ENCODE measurements at places on chromosomes 1 and 21.

DNA sequence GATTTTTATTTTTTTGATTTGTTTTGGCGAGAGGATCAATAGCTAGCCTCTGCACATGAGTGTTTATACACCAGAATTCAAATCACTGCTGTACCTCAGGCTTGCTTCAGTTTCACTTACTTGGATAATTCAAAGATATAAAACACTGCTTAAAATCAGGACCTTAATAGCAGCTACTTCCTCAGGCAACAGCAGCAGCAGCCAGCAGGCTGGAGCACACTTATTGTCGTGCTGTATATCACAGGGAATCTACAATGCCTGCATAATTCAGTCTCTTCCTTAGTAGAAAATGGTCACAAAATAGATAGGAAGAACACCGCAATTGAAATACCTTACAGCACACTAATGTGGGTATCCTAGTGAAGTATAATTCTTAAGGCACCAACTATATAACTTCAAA lies 497.3 kb downstream of the NEGR1 start:
- DNase-seq: no peak

GRCh38 chr1:229192031-229192430 lies 78.9 kb upstream of the RAB4A start:
- no peak for DNase-seq

GRCh38 chr1:183096351-183096750 lies 73.1 kb downstream of the LAMC1 start:
- no peak for DNase-seq

DNA sequence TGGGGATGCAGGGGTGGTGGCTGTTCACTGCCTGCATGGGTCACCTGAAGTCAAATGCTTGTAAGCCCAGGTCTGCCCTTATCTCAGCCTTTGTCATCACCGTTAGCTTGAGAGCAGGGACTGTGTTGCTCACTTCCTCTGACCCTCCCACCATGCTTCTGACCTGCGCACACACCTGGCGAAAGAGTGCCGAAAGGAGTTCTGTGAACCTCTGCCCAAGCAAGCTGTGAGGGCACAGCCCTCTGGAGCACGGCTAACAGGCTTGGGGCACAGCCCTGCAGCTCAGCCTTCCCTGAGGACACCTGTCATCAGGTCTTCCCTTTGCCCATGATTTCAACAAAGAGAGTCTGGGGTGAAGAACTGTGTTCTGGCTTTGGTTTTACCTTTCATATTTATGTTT lies 93.8 kb downstream of the SUSD4 start:
- no peak for DNase-seq

DNA sequence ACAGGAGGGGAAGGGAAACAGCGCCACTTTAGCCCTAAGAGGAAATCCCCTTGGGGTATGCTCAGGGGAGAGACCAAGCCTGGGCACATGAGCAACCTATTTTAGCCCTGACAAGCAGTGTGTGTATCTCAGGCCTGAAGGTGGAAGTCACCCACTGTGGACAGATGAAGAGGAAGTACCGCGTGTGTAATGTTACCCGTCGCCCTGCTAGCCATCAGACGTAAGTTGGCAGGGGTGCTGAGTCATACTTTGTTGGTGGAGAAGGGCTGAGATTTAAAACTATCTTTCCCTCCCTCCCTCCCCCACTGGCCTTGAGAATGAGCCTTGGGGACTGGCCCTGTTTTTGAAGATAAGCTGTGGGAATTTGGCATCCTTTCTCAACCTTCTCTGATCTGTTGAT lies 11.2 kb downstream of the AGO1 start:
- DNase-seq: peak; percentile 38

GRCh38 chr1:55428231-55428630 lies 213.1 kb upstream of the USP24 start:
- no peak for DNase-seq

GRCh38 chr1:107105914-107106313 lies 34.9 kb upstream of the NTNG1 start:
- DNase-seq: no peak

GRCh38 chr1:180402001-180402400 lies 100.4 kb downstream of the ACBD6 start:
- no peak for DNase-seq

DNA sequence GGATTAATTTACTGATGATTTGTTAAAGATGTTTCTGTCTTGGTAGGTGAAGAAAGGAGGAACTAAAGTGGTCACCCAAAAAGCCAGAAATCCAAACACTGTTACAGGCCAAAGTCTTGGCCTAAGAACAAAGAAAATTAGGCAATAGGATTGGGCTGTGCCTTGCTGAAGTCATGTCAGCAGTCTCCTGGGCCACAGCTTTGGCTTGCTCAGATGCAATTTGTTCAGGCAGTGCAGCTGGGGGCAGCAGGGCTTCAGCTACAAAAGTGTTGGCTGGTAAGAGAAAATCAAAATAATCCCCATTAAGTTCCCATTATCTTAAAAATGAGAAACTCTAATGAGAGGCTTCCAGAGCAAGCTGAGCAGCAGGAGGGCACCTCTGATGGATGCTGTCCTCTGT lies 14.0 kb upstream of the RAP1A start:
- peak; percentile 70 for DNase-seq

- DNase-seq: peak; percentile 69
These were observed 140.5 kb downstream of the TIAM1 start for GRCh38 chr21:31203431-31204054.

DNA sequence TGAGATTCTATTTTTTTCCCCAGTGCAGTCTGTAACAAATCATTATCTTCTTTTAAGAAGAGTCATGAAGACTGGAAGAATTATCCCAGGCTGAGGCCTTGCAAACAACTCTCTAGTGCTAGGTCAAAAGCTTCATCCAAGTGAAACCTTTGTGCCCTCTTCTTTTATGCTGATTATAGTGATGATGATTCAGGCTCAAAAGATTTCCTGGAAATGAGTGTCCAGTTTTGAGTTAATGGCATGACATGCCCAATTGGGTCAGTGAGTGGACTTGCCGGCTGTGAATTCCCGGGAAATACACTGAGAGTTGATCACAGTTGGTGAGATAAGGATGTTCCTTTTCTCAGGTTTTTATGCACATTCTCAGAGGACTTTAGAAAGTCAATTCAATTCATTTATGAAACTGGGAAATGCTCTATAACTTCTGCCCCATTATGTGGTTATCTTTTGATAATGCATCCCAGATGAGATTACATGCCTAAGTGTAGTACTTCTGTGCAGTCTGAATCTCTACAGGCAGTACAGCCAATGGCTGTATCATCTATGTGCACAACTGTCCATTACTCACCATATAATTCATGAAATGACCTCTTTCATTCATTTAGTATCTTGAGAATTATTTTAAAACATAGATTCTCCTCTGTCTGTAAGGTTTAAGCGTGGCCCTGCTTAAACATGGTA lies 66.2 kb downstream of the S1PR1 start:
- DNase-seq: no peak

DNA sequence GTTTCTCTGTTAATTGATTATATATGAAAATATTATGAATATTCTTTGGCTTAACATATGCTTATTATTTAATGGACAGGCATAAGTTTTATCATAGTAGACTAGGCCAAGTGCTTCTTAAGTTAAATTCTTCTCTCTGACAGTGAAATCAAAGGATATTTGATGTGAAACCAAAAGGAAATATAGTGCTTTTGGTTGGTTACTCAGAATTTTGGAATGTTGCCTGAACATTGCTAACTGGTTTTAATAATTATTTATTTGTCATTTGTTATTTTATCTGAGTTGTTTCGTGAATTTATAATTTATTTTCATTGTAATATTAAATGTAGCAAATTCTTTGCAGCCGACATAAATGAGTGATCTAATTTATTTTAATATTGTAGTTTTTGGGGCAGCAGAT lies 18.3 kb downstream of the HOOK1 start:
- DNase-seq: no peak

DNA sequence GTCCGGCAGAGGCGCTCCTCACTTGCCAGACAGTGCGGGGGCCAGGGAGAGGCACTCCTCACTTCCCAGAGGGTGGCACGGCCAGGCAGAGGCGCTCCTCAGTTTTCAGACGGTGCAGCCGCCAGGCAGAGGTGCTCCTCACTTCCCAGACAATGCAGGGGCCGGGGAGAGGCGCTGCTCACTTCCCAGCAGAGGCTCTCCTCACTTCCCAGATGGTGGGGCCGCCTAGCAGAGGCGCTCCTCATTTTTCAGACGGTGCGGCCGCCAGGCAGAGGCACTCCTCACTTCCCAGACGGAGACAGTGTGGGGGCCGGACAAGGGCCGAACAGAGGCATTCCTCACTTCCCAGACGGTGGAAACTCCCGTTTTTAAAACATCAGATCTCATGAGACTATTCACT lies 238.4 kb upstream of the CACYBP start:
- DNase-seq: no peak

DNA sequence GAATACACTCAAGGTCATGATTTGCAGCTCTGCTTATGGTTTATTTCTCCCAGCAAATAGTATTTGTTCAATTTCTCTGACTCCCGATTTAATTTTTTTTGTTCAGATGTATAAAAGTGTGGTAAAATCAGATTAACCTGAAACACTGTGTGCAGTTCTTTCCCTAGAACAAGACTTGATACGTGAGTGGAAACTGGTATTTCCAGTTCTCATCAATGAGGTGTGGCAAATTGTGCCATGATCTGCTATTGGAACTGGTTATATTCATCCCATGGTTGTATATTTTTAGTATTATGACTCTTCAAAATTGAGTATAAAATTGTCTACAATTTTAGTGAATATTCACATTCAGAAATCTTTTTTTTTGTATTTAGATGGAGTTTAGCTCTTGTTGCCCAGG lies 76.8 kb upstream of the IVNS1ABP start:
- DNase-seq: no peak

- peak; percentile 46 for DNase-seq
These were observed 52.7 kb downstream of the ELF3 start for GRCh38 chr1:202063093-202063492.

DNA sequence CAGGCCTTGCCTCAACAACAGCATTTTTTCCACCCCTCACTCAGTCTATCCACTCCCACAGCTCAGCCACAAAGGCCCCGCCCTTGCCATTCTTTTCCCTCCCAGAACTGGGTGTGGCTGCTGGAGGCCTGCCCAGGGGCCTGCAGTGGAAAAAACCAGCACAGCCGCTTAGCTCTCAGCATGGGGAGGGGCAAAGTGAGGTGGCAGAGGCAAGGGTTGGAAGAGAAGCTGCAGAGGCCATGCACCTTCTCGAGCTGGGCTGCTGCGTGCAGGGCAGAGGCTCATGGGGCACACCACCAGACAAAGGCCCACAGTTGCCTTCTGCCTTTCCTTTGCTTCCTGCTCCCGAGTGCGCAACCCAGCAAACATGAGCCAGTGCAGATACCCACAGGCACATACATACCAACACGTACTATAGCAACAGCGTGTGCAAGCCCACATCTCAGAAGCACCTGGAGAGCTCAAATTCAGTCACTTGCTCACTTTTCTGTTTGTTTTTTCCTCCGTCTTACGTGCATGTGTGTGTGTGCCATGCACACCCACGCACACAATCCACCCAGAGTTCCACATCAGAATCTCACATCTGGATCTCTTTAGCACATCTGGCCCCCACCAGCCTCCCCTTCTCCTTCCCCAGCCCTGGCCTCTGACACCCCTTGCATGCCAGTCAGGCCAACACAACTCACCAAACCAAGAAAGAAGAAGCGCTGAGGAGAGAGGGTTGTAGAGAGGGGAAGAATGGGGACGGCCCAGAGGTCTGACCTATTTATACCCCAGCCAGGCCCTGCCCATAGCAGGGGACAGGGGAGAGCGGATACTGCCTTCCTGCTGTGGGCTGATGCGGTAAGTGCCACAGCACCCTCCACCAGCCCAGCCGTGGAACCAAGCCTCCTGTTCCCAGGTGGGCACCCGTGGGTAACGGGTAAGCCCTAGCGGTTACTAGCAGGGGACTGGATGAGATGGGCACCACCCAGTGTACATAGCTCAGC lies at the start of gene S100A4:
S100A4 (minus strand) TSS at position 740 of the 989 bp plus-strand sequence. CDS start 1,012 bp downstream, outside the sequence.
- peak; percentile 97 for DNase-seq

DNA sequence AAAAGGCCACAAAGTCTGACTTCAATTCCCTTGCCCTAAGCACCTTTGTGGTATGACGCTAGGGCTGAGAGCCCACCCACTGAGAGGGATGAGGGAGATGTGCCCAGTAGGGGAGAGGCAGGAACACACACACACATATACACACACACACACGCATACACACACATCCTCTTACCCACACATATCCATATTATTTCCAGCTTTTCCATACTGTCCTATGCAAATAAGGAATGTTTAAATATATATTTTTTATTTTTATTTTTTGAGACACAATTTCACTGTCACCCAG lies 3.0 kb downstream of the RAB25 start:
- no peak for DNase-seq

DNA sequence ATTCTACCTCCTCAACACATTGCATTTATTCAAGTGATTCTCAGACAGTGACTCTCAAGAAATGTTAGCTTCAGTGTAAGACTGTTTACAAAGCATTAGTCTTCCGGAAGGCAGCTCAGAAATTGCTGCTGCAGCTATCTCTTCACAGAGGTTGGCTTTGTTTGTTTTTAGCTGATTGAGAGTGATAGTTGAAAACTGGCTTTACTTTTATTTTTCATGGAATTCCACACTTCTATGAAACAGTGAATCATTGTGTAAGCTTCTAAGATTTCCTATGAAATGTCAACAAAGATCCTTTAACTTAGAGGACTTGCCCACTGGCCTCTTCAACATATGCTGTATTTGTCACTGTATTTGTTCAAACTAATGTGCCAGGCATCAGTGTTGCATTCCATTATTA lies 121.3 kb downstream of the TNNI3K start:
- peak; percentile 35 for DNase-seq

- DNase-seq: peak; percentile 45
These were observed 3.2 kb downstream of the PPP1R12B start for GRCh38 chr1:202351725-202352124.

DNA sequence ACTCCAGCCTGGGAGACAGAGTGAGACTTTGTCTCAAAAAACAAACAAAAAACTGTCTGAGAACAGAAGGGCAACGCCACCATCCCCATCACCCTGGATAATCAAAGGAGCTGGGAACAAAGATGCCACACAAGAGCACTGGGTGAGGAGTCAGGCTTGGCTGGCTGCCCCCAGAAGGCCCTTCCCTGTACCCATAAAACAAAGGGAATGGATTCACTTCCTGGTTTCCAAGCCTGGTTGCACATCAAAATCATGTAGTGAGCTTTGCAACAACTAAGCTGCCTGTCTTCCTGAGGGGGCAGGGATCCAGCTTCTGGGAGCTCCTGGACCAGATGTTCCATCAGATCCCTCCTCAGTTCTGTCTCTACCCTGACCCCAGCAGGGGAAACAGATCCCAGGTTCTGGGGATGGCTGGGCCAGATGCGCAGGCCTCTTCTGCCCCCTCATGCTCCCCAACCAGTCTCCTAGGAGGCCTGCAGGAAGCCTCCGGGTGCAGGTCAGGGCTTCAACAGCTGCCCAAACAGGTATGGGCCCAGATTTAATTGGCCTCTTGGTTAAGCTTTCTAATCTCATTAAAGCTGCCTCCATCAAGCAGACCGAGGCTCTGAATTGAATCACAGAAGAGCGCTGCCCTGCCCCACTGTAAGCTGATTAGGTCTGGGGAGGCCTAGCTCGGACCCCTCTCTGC lies 97.8 kb downstream of the MRPL37 start:
- no peak for DNase-seq

GRCh38 chr1:61183471-61184039 lies 101.2 kb downstream of the NFIA start:
- peak; percentile 83 for DNase-seq

- DNase-seq: no peak
These were observed 284.3 kb upstream of the NR5A2 start for GRCh38 chr1:199743227-199743626.

- peak; percentile 13 for DNase-seq
These were observed 85.5 kb downstream of the FBXO2 start for GRCh38 chr1:11568687-11569086.

- DNase-seq: peak; percentile 94
These were observed 126.1 kb downstream of the CDC42BPA start for GRCh38 chr1:227192163-227192562.

Data from astrocyte of the hippocampus (primary cell).